ENCODE measurements at places on chromosomes 1 and 21.

DNA sequence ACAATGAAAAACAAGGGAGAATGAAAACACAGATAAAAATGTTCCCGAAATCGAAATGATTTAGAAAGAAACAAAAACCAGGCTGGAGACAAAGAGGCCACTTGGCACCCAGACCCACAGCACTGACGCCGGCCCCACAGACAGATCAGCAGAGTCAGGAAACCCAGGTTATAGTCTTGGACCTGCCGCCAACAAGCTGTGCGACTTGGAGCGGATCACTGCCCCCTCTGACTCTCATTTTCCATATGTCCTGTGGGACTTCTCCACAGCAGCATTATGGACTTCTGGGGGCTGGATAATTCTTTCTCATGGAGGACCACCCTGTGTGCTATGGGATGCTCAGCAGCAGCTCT lies 72.4 kb downstream of the MATN1 start:
- no peak for DNase-seq

GRCh38 chr1:33275706-33276572 lies 19.6 kb downstream of the ZNF362 start:
- no peak for DNase-seq

- no peak for DNase-seq
Observed at GRCh38 chr1:8397511-8397910, 79.6 kb downstream of the SLC45A1 start.

GRCh38 chr1:6043561-6043960 lies 2.1 kb upstream of the KCNAB2 start:
- DNase-seq, result no peak

Data from esophagus squamous epithelium (tissue), 5 donors.